AG09309 (cell line): ENCODE measurements at places on chromosomes 6 and 20.
A peak's percentile ranks its signal among the peaks of the same experiment; 100 is the strongest.

DNA sequence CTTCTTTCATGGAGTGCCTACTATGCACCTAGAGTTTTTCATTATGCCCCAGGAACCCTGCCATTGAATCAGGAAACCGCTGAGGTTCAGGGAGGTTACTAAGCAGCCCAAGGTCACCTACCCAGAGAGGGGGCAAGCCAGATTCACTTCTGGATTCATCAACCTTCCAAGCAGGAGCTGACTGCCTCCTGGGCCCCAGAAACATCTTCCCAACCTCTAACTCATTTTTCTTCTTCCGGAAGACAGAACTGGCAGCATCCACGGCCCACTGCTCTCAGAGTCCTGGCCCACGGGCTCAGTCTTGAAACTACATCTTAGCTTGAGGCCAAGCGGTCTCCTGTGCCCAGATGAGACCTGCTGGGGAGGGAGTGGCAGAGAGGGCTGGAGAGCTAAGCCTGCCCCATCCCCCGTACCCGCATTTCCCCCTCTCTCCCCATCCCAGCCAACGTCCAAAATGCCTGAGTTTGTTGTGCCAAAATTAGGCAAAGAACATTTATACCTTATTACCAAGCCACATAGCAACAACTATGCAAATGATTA lies 281.0 kb downstream of the CDC5L start:
- DNase-seq: no peak

GRCh38 chr6:21227486-21227885 lies 366.1 kb upstream of the SOX4 start:
- DNase-seq: no peak

DNA sequence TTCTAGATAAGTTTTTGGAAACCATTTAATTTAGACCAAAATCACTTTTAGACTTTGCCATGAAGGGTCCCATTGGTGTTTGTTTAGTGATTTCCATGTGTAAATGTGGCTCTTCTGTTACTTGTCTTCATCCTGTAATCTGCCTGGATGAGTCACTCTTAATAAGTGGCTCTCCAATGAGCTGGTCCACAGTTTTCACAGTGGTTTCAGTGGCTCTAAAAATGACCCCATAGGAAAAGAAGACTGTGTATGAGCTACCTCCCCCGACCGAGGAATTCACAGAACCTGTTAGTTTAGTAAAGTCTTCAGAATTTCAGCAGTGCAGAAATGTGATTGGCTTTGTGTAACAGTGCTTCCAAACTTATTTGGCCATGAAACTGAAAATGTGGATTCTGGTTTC lies 492.0 kb upstream of the MARCKS start:
- no peak for DNase-seq

- no peak for DNase-seq
Observed at GRCh38 chr20:2942439-2942838, 69.2 kb downstream of the PTPRA start.

- peak; percentile 18 for DNase-seq
Observed at GRCh38 chr6:137155830-137156229, 17.6 kb downstream of the IL22RA2 start.
